ENCODE measurements at places on chromosomes 6 and 20. TPM values are rescaled to one million over a fixed set of nuclear protein-coding genes. Genes with fewer than 3 reads are reported as not detected.
A peak's percentile ranks its signal among the peaks of the same experiment; 100 is the strongest.

- peaks cover 1% of the 10 kb centered on the region for H3K27me3 ChIP-seq
- peak overlapping the region; percentile 68 for H3K27ac ChIP-seq
- H3K4me1 ChIP-seq: peaks cover 4% of the 10 kb centered on the region
- DNase-seq: no peak
- no peaks in the 10 kb centered on the region for H3K36me3 ChIP-seq
Measured at GRCh38 chr20:45449528-45449927, 20.0 kb upstream of the WFDC2 start.

MED20 gene
- total RNA-seq: 30.9 TPM

VARS1 gene
- total RNA-seq: 204 TPM

- no peaks in the 10 kb centered on the region for H3K36me3 ChIP-seq
- no peaks in the 10 kb centered on the region for H3K27me3 ChIP-seq
- H3K4me3 ChIP-seq: no peak overlapping the region
- no peak for DNase-seq
Measured at GRCh38 chr6:15947923-15948322, 181.0 kb upstream of the MYLIP start.

DNA sequence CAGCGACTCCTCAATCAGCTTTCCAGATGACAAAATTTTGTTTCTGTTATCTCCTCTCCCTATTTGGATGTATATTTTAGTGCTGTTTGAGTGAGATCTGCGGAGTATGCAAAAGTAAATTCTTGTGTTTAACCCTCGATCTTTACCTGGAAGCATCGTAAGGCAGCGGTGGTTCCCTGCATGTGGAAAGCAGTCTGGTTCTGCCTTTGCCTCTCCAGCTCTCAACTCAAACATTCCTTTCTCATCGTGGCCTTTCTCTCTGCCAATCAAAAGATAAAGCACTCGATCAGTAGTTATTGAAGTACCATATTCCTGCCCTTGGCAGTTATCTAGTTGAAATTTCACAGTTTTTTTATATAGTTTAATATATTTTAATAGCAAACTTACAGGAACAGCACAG, 44.0 kb upstream of the BTN3A2 start:
- H3K27ac ChIP-seq: no peak overlapping the region
- no peaks in the 10 kb centered on the region for H3K36me3 ChIP-seq
- H3K27me3 ChIP-seq: peaks cover 13% of the 10 kb centered on the region
- H3K4me1 ChIP-seq: no peaks in the 10 kb centered on the region
